ENCODE measurements at places on chromosomes 12 and 14. TPM values are rescaled to one million over a fixed set of nuclear protein-coding genes. Genes with fewer than 3 reads are reported as not detected.
A peak's percentile ranks its signal among the peaks of the same experiment; 100 is the strongest.

The RDH5 gene
- total RNA-seq: 52.5 TPM

The KLRB1 gene
- total RNA-seq: 1.6 TPM

The CLEC1B gene
- 8.0 TPM for total RNA-seq

DNA sequence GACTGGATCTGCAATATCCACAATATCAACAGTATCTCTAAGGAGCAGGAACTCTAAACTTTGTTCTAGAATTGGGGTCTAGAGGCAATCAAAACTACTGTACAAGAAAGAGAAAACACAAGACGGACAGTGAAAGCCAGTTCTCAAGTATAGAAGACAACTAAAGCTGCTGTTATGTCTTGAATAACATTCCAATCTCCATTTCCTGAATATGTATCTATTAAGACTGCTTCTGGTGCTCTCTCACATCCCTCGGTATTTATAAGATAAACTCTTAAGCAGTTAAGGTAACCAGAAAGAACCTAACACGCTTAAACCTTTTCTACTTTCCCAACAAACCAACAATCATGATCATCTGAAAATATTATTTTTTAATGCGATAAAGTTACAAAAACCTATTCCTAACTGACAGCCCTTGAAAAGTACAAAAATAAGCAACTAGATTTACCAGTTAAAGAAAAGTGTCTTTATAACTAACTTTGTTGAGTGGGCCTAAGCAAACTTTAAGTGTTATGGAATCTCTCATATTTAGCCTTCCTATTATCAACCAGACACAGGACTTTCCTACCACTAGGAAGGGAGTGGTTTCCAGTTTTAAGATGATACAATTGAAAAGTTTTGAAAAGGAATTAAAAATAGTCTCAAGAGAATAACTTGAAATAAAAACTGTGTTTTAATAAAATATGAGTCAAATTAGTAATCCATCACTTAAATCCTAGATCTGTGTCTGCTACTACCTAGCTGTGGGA is 30.7 kb downstream of the NUMB start:
- H3K4me3 ChIP-seq: no peak overlapping the region
- H3K27me3 ChIP-seq: no peaks in the 10 kb centered on the region
- H3K27ac ChIP-seq: peak overlapping the region; percentile 39

DNA sequence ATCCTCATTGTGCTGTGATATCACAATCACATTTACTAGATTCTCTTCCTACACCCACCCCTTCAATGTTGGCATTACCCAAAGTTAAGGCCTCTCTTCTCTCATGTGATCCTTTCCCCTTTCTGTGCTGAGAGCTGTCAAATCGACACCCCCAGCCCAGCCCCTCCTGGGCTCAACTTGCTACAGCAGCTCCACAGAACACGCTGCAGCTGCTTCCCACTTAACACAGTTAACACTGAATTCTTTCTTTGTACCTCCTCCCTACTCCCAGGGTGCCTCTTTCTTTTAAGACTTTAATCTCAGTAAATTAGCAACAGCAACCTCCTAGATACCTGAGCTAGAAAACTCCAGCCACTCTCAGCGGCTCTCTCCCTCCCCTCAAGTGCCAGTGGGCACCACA is 17.8 kb downstream of the SPTB start:
- no peaks in the 10 kb centered on the region for H3K27me3 ChIP-seq
- H3K4me3 ChIP-seq: no peak overlapping the region
- H3K4me1 ChIP-seq: no peaks in the 10 kb centered on the region

DNA sequence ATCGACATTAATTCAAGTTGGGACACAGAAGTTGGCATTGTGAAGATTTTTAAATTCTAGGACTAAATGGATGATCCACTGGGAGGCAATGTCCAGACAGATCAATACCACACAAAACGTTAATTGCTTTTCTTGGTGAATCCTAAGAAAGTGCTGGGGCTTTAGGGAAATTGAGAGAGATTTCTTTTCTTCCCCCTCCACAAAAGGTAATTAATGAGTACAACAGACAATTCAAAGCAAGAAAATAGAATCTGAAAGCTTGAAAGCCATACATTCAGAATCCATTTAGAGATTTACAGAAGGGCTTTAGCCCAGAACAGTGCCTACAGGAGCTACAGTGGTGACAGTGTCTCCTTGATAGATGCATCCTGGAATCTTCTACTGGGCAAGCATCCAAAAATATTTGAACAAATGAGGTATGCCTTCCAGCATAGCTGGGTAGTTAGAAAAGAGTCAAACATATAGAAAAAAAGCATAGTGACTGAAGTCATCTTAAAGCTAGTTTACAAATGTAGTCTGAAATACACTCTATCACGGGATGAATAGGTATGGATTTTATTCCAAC is 718.1 kb downstream of the DIO2 start:
- no peaks in the 10 kb centered on the region for H3K27me3 ChIP-seq
- H3K36me3 ChIP-seq: no peaks in the 10 kb centered on the region
- no peak overlapping the region for H3K4me3 ChIP-seq
- DNase-seq: no peak

All from right lobe of liver (tissue), 6 donors.